Sigmoid colon (tissue), 7 donors: ENCODE measurements at places on chromosomes 16 and 17. TPM values are rescaled to one million over a fixed set of nuclear protein-coding genes. Genes with fewer than 3 reads are reported as not detected.

TSPOAP1 gene
- total RNA-seq, result 12.5 TPM

DNA sequence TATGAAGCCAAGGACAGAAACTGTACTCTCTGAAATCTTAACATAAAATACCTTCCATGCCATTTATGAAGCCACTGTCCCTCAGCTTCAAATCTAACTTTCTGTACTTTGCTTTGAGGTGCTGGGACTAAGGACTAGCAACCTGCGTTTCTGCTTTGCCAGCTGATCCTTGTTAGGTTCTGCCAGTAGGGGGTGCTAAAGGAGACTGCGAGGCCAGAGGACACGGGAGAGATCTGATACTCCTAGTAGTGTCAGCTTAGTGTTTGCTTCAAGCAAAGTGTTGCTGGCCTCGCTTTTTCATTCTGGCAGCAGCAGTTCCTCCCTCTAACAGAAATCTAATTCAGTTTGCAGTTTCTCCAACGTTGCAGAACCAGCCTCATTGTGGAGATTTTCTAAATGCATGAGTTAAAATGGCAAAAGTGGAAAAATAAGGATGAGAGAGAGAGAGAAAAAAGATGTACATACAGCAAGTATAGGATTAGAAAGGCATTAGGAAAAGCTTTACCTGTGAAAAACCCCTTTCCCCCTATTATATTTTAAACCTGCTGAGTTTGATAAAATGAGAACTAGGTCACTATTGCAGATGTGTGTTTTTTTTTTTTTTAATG is 297.5 kb downstream of the CA10 start:
- no peak for DNase-seq

DNA sequence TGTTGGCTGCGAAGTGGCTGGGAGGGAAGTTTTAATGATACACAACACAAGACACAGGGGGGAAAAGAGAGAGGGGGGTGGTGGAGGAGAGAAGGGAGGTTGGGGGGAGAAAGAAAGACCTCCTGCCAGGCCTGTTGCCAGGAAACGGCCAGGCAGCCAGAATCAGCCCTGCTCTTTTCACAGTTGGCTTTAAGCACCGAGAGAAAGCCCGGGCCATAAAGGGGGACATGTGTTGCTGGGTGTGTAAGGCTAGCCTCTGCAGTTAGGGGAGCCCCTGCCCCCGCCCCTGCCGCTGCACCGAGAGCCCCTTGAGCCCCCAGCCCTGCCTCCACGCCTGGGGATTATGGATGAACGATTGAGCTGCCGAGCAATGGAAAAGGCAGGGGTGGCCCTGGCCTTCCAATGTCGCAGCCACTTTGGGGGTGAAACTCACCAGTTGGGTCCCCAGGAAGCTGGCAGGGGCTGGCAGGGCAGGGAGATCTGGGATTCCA is 13.9 kb upstream of the WNT3 start:
- no peak for DNase-seq

GRCh38 chr17:71335212-71335611 is 785.6 kb upstream of the SOX9 start:
- DNase-seq, result no peak

- no peak for DNase-seq
These were observed 8.9 kb downstream of the LRRC75A start for GRCh38 chr17:16483021-16483645.

CDH13 gene
- 13.6 TPM for total RNA-seq

PLLP gene
- total RNA-seq, result 3.2 TPM

EFTUD2 gene
- 33.7 TPM for total RNA-seq

HIRIP3 gene
- total RNA-seq, result 22.7 TPM

- no peak for DNase-seq
These were observed 597 bp downstream of the OVCA2 start for GRCh38 chr17:2042390-2042847.

- DNase-seq, result no peak
These were observed 71.3 kb upstream of the TBX2 start for GRCh38 chr17:61328351-61328750.

STH gene
- total RNA-seq, result not detected

DNA sequence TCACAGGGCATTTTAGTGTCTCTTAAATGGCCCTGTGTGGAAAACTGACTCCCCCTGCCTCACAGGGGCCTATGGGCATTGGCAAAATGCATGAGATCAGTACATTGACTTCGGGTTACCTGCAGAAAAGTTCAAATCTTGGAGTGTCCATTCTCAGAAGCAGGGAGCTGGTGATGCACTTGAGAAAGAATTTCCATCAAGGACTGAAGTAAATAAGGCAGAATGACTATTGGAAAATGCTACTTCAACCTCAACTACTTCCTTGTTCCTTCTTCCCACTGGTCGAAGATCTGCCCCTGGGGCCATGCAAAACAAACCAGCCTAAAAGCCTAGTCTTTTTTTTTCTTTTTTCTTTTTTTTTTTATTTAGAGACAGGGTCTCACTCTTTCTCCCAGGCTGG is 13.8 kb upstream of the GSDMA start:
- DNase-seq, result no peak

MKS1 gene
- 10.0 TPM for total RNA-seq

DNA sequence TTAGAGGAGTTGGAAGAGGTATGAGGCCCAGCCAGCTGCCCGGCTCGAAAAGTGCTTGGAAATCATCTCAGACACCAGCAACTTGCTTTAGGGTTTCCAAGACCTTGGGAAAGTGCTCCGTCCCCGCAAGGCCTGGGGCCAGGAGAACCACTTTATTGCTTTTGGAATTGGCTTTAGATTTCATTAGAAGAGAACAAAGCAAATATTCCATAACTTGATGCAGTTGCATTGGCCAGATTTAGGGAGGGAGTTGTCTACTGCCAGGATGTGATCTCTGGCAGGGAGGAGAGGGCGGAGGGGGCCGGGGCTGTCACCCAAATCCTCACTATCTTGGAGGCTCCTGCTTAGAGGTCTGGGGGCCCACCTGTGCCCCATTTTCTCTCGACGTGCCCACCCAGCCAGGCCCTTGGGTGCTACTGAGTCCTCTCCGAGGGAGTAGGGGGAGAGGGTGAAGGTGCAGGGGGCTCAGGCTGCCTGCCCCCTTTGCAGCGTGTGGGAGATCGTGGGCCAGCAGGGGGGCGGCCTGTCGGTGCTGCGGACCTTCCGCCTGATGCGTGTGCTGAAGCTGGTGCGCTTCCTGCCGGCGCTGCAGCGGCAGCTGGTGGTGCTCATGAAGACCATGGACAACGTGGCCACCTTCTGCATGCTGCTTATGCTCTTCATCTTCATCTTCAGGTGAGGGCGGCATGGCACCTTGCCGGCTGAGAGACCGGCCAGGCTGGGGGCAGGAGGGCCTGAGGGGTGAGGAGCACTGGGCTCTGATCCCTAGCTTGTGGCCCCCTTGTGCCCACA is 30.6 kb downstream of the CACNA1G start:
- no peak for DNase-seq

DNA sequence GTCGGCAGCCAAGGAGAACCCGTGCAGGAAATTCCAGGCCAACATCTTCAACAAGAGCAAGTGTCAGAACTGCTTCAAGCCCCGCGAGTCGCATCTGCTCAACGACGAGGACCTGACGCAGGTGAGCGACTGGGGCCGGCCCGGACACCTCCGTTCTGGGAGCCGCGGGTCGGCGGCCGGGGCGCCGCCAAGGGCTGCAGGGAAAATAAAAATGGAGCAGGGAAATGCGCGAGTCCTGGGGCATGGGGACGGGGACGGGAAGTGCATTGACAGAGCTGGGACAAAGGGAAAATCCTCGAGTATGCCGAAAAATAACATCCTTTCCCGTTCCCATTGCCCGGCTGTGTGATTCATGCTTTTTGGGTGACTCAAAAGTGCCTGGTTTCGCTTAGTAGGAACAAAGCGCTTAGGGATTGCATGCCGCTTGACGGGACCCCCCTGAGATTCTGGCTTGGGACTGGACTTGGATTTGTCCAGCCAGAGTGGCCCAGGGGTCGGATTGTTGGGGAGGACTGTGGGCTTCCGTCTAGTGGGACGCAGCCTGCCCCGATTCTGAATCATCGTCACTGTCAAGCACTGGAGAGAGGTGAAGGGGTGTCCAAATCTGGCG is 699 bp downstream of the MPRIP start:
- no peak for DNase-seq

DNA sequence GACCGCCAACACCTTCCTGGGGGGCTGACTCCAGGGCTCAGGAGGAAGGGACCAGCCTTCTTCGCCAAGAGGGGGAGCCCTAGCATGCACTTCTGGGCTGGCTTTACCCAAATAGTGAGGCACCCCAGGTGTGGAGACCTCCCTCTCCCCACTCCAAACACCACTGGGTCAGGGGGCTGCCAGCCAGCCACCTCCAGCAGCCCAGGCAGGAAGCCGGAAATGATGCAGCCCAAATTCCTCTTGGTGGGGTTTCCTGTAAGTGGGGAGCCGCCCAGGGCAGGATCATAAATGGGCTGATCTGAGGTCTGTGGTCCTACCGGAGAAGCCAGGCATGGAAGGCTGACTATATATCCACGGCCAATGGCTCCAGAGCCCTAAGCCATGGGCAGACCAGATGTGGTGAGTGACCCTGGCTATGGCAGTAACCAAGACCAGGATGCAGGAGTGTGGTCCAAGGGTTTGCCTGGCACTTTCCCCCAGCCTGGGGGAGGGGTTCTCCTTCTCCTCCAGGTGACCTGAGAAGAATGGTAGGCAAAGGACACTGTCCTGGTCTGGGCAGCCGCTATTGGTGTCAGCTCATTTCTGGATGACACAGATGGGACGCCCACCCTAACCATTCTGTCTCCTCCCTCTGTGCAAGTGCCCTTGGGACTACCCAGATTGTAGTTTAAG is 4.2 kb downstream of the GIT1 start:
- no peak for DNase-seq
